NCI-H1092 treated with DMSO at 0.1 percent for 48 hours (cell line): ENCODE measurements at places on chromosomes 6 and 20.

DNA sequence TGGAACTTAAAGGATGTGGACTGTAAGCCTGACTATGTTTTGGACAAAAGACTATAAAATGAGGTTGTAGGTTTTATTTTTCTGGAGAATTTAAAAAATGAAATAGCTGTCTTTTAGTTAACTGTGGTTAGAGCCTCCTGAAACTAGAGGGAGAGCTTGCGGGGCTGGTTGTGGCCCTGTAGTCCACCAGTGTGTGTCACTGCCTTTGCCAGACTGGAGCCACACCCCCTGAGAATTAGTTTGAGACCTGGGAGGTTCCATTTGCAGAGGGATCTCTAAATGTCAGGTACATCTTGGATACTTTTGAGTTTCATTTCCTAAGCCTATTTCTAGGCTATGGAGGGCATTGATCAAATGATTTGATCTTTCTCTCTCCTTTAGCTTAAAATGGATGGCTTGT lies 20.8 kb downstream of the ZC2HC1B start:
- no peak for DNase-seq

- no peak for DNase-seq
These were observed 77.9 kb downstream of the PCSK2 start for GRCh38 chr20:17304774-17305173.

- DNase-seq, result no peak
These were observed 135.4 kb upstream of the ECI2 start for GRCh38 chr6:4270776-4271175.

DNA sequence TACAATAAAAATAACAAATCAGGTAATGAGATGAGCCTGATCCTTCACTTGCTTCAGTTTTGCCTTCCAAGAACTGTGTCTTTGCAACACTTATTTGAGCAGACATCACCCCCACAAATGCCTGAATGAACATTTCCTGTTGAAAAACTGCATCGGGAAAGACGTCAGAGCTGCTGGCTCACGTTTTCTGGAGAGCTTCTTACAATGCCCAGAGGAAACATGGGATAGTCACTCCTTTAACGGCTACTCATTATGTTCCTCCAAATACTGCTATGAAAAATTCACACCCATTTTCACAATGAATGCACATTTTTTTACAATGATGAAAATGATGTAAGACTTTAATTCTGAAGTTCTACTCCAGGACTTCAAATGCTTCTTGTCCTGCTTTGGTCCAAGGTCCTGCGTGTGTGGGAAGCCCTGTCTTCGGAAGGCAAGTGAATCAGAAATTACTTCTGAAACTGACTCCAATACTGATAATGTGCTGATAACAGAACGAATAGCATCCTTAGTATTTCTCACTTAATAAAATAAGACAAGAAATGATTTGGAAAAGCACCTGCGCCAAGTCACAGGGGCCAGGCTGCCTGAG lies 238.0 kb downstream of the ANKRD60 start:
- no peak for DNase-seq

DNA sequence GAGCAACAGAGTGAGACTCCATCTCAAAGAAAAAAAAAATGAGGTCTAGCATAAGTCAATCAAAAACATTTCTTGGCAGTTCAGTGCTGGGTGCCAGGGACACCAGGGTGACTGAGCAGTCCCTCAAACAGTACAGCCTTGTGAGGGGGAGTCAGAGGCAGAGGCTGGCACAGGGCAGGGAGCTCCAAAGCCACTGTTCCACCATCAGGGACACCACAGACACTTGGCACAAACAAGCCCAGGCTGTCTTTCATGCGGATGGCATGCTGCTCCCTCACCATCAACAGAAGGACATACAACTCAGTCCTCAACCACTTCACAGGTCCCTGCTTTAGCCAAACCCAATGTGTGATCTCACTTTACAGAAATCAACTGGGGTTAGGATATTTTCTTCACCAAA lies 36.0 kb upstream of the GRM4 start:
- no peak for DNase-seq

DNA sequence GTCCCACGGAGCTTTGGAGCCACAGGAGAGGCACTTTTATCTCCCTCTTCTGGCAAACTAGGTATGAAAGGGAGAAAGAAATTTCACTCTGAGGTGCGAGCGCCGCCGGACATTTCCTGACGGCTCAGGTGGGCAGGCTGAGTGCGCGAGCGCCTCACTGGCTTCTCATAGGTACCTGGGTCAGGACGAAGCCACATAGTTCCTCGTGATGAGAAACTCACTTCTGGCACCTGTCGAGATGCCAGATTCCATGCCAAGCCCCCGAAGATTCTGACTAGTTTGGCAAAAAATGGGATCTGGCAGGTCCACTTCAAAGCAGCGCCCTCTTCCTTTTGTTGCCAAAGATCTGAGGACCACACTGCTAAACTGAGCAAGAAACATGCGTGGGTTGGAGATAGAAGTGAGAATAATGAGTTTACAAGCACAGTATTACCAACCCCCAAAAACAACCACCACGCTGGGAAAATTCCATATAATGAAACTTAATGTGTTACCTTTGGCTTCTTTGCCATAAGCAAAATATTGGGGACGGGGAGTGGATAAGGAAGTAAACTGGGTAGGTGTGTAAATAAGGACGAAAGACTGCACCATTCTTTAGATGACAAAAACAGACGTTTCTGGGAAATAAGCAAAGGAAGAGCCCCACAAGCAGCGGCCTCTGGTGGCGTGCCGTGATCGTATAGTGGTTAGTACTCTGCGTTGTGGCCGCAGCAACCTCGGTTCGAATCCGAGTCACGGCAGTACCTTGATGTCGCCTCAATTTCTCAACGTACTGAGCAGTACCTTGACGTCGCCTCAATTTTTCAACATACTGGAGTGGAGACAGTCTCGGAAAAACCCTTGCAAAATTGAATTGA lies 89.8 kb upstream of the PRSS16 start:
- DNase-seq, result peak; percentile 39
